Stimulated activated CD8-positive, alpha-beta memory T cell treated with anti-CD3 and anti-CD28 coated beads, Interleukin-7, amount 100 ng/mL, for 24 hours (primary cell): ENCODE measurements at places on chromosomes 2 and 18.

GRCh38 chr2:185658750-185659149 is 79.9 kb upstream of the FSIP2 start:
- DNase-seq: no peak

GRCh38 chr18:8868779-8869415 is 163.5 kb downstream of the MTCL1 start:
- no peak for DNase-seq

- no peak for DNase-seq
Observed at GRCh38 chr2:156452971-156453370, 16.8 kb downstream of the GPD2 start.

GRCh38 chr2:218781691-218782527 is at the start of gene CYP27A1:
CYP27A1 (plus strand) TSS chr2:218782147; CDS start chr2:218782183, 36 bp downstream.
- DNase-seq: no peak

DNA sequence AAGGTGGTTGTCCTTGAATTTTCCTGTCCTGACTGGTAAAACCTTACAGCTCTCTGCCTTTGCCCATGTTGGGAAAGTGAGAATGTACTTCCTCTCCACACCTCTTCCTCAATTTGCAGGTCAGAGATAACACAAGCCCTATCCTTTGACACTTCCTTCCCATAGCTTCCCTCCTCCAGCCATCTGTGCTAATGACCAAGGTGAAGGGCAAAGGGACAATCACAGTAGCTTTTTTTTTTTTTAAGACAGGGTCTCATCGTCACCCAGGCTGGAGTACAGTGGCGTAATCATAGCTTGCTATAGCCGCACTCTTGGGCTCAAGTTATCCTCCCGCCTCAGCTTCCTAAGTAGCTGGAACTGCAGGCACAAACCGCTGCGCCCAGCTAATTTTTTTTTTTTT is 24.3 kb upstream of the STPG4 start:
- no peak for DNase-seq

DNA sequence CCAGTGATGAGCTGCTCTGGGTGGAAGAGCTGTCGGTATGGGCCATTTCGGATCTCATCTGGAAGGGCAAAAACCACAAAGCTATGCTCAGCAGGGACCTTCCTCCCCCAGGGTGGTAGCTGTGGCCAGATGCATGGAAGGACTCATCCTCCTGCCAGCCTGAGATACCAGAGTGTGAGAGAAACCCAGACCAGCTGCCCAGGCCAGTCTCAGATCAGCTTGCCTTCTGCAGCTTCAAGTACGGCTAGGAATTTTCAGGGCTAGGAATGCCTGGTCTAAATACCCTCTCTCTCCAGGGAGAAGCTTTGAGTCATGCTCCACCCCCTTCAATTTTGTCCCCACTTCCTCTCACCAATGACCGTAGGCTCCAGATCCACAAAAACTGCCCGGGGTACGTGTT is 1.4 kb upstream of the TUBA4B start:
- no peak for DNase-seq

GRCh38 chr2:234763002-234763873 is 188.6 kb upstream of the SH3BP4 start:
- DNase-seq: no peak

DNA sequence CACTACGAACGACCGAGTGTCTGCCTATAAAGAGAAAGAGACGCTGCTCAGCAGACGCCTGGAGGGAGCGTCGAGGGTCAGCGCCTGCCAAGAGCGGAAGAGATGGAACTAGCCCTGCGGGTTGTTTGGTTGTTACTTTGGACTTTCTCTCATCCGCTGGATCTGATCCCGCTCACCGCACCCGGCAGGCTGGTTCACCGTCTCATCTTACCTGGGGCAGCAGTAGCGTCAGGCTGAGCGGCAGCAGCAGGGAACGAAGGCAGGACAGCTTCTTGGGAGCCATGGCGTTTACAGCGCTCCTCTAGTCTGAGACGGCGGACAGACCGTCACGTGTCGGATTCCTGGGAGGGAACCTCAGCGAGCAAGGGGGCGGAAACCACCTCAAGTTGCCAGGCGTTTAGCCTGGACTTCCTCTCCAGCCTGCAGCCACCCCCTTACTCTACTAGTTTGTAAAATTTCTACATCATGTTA is 1.9 kb downstream of the GLB1L start:
- DNase-seq: no peak

- DNase-seq: no peak
Observed at GRCh38 chr2:128623776-128624761, 305.4 kb upstream of the HS6ST1 start.

- no peak for DNase-seq
Observed at GRCh38 chr2:111900859-111901258, 2.5 kb downstream of the MERTK start.

GRCh38 chr18:25284281-25284680 is 67.7 kb downstream of the ZNF521 start:
- DNase-seq: no peak

GRCh38 chr2:61193670-61194561 is 31.9 kb downstream of the C2orf74 start:
- DNase-seq: no peak

DNA sequence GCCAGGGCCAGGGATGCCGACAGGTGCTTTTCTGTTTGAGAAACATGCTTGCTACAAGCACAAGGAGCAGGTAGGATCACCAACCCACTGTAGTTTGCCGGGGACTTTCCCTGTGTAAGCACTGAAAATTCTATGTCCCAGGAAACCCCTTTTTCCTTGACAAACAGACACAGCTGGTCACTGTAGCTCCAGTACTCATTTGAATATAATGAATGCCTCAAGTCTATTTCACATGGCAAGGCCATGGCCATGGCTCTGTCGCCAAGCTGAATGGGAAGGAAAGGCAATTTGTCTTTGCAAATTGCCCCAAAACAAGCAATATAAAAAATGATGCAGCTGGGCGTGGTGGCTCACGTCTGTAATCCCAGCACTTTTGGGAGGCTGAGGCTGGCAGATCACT is 49.6 kb upstream of the IGFBP2 start:
- no peak for DNase-seq

GRCh38 chr2:67631483-67631882 is 234.3 kb downstream of the ETAA1 start:
- no peak for DNase-seq

GRCh38 chr2:7766978-7767565 is 849.9 kb downstream of the RNF144A start:
- DNase-seq: no peak

DNA sequence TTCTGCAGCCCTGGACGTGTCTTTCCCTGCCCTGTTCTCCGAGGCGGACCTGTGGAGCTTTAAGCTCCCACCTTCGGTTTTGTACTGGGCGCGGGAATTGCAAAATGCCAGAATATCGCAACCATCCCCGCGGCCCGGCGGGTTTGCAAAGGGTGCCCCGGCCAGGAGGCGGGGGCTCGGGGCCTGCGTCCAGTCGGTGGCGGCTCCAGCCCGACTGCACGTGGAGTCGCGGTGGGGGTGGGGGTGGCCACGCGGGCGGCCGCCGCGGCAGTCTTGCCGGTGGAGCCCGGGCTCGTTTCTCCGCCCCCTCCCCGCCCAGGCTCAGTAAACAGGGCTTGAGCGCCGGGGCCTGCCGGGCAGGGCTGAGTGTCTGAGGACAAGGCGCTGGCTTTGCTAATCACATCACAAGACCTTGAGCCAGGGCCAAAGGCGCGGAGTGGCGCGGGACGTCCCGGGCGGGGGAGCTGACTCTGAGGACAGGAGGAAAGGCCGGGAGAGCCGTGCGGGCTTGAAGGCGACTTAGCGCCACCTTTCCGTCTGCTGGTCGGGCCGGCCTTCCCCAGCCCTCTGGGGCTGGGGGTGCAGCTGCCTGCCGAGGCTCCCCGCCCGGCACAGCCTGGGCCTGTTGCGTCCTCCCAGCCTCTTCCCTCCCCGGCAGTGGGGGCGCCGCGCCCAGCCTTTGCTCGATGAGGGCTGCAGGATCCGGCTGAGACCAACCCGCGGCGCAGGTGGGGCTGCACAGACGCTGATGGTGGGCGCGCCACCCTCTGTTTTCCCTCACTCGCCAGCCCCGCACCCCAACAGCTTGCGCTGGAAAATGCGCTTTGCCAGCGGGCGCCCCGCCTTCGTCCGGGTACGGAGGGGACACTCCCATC is 786 bp upstream of the ZFP36L2 start:
- DNase-seq: peak; percentile 55

- no peak for DNase-seq
Observed at GRCh38 chr2:33730193-33730592, 131.1 kb upstream of the FAM98A start.

DNA sequence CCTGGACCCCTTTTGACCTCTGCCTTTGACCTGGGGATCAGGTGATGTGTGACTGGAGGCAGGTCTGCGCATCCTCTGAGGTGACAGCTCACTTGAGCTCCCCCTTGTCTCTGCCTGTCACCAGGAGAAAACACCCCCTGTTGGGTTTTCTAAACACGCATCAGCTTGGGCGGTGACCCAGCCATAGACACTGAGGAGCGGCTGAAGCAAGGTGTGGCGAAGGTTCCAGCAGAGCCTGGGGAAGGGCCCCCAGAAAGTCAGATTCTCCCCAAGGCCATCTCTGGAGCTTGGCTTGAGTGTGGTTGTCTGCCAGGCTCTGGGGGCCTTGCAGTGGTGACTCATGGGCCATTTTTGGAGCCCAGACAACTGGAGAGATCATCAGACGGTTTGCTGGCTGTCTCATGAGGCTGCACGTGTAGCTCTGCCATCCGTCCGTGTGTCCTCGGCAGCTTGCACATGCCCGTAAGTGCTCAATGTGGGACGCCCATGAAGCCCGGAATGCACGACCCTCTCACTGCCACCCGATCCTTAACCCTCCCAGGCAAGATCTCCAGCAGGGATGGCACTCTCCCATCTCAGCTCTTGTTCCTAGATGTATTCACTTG is 29.4 kb downstream of the SIX3 start:
- DNase-seq: no peak

DNA sequence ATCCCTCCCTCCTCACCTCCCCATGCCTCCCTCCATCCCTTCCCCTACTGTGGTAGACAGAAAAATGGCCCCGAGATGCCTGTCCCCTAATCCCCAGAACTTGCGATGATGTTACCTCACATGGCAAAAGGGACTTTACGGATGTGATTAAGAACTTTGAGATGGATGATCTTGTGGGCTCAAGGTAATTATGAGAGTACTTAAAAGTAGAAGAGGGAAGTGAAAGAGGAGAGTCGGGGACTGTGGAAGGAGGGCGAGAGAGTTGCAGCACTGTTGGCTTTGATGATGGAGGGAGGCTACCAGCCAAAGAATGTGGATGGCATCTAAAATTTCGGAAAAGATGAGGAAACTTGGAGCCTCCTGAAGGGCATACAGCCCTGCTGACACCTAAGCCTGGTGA is 66.5 kb downstream of the AGAP1 start:
- DNase-seq: no peak

DNA sequence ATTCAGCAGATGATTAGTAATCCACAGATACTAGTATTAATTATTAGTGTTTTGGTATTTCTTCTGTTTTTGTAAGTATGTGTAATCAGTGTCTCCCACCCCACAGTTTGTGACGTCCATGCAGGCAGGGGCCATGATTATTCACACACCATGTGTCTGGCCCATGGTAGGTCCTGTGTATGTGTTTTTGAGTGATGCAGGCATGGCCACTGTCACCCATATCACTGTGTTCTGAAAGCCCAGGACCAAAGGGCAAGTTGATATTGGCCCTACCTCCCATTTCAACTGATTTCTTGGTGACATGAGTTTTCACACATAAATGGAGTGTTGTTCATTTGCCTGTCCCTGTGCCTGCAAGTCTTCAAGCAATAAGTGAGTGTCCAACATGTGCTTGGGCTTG is 104.0 kb downstream of the TSHZ1 start:
- DNase-seq: no peak

- no peak for DNase-seq
Observed at GRCh38 chr2:214549946-214550345, 139.1 kb downstream of the VWC2L start.

DNA sequence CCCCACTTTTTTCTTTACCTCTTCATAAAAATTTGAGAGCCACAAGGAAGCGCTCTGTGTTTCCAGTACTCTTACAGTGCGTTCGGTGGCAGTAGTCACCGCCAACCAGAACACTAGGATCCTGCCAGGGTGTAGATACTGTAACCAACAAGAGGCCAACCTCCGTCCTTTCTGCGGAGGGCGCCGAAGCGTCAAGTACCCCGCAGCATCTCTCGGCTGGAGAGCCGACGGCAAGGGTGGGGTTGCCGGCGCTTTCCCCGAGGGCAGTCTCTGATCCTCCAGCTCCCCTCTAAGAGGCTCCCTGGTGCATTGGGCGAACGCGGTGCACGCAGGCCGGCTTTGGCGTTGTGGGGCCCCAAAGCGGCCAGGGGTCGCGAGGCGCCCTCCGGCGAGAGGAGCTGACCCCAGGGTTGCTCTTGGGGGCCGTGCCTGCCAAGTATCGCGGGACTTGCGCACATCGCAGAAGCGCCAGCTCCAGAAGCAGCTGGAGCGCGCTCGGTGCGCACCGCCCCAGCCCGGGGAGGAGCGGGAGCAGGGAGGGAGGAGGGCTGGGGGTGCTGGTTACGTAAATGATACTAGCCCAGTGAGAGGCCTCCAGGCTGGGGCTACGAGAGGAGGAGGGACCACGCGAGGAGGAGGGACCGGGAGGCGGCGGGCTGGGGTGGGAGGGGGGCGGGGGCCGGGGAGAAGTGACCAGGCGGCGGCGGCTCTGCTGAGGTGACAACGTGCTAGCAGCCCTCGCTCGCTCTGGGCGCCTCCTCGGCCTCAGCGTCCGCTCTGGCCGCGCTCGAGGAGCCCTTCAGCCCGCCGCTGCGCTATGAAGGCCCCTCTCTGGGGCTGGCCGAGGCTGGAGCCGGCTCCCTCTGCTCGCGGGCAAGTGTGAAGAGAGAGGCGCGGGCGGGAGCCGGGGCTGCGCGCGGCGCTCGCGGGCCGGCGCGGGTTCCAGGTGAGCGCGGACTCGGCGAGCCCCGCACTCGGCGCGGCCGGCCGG is at the start of gene GALNT13:
TSS of gene GALNT13 (plus strand) at position 692 of the 991 bp plus-strand sequence.
- no peak for DNase-seq

DNA sequence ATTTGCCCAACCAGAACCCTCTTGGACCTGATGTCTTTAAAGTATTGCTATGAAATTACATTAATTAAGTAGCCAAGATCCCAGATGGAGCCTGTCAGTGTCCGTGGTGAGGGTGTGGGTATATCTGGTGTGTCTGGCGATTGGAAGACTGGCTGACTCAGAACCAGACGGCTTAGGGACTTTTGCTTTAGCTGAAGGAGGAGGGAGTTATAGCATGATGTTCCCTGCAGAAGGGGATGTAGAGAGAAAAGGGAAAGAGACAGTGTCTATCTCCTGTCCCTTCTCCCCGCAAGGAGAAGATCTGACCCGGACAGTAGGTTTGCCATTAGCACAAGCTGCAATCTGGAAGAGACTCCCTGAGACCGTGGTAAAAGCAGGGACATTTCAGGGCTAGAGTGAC is 60.6 kb downstream of the POU3F3 start:
- DNase-seq: no peak

- no peak for DNase-seq
Observed at GRCh38 chr2:119478188-119478977, 45.9 kb downstream of the SCTR start.

DNA sequence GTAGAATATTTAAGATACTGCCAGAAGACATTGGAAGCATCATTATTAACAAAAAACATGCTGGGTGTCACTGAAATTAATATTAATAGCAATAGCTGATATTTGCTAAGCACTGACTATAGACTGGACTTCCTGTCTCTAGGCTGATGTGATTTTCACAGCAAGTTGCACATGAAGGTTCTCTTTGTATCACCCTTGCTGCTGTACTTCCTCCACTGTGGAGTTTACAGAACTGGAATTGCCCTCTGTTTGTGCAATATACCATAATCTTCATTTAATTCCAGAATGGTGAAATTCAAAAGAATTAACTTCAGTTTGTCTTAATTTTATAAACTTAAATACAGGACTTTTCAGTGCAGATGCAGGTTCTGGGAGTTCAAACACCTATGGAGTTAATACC is 585.1 kb downstream of the RNF144A start:
- no peak for DNase-seq
